ENCODE measurements at places on chromosomes 6 and 20.
A peak's percentile ranks its signal among the peaks of the same experiment; 100 is the strongest.

DNA sequence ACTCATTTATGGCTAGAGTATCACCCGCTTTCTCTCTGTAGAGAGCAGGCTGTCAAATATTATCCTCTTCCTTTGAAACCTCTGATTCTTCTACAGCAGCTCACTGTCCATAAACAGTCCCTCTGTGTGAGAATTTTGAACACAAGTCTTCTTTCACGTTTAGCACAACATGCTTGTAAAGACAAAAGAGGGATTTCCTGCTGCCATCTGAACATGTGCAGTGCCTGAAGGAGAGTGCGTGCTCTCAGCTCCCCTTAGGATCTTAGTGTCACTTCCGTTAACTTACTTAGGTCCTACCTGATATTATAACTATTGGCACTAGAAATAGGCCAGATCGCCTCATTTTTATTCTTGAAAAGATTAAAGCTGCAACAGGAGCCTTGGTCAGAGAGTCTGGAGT is 50.9 kb downstream of the FNDC1 start:
- no peak for DNase-seq

DNA sequence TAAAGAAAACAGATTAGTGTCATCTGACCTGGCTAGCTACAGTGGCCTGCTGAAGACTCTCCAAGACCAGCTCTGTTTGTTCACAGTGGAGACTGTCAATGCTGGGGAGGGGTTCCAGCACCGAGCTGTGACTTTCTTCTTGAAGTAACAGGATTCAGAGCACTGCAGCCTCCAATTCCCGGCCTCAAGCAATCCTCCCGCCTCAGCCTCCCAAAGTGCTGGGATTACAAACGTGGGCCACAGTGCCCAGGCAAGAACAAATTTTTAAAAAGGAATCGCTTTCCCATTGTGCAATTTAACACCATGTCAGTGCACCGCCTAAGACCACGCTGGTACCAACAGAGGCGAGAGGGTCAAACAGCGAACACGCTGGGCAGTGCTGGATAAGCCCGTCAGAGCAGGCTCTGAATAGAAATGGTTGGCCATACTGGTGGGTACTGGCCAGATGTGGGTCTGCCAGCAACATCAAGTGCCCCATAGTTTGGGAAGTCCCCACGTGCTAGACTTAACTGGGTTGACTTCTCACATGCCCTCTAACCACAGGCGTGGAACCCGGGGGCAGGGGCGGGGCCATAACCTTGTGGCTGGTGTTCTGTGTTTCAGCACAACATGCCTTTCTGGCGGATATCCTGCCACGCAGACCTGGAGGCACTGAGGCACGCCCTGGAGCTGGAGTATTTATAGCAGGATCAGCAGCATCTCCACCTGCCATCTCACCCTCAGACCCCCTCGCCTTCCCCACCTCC is 168.9 kb downstream of the ZMYND8 start:
- no peak for DNase-seq

DNA sequence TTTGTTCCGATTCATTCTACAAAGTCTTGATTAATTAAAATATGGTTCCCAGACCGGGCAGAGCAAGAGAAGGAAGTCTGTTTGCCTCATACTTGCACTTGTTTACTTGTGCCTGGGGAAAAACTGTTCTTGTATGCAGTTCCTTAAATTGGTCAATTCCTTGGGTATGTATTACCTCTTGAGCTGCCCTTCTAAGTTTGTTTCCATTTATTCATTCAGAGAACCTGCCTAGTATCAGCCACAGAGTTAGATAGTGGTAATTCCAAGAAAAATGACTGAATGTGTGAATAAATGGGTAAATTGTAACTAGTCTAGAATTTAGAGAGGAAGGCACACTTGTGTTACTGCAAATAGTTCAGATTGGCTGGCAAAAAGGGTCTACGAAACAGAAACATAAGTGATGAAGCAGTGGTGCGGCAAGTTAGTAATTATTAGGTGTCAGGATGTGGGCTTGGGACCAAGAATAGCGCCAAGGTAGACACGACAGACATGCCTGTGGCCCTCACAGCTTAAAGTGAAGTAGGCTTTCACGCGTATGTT is 525 bp upstream of the MAK start:
- DNase-seq, result no peak

- peak; percentile 90 for DNase-seq
Measured at GRCh38 chr6:110876170-110876773, 1.7 kb downstream of the AMD1 start.

DNA sequence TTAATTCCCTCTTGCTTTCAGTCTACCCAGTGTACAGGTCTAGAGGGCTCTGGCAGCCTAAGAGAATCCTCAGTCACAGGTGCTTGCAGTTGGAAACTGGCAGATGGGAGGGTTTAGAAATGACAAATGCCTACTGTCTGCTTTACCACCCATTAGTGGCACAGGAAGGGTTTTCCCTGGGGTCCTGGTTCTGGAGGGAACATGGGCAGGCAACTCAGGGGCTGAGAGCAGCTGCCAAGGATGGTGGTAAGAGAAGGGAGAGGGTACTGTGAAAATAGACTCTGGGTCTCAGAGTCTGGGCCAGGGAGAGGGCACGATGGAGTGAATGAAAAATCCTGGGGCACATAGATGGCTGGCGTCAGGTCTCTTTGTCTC is 103.5 kb downstream of the TCP11 start:
- DNase-seq, result no peak

GRCh38 chr20:58195047-58195446 is 33.4 kb downstream of the ANKRD60 start:
- DNase-seq, result no peak
